ENCODE measurements at places on chromosomes 3 and 15.

GRCh38 chr15:44468709-44469385, 41.4 kb downstream of the CTDSPL2 start:
- no peak for DNase-seq

DNA sequence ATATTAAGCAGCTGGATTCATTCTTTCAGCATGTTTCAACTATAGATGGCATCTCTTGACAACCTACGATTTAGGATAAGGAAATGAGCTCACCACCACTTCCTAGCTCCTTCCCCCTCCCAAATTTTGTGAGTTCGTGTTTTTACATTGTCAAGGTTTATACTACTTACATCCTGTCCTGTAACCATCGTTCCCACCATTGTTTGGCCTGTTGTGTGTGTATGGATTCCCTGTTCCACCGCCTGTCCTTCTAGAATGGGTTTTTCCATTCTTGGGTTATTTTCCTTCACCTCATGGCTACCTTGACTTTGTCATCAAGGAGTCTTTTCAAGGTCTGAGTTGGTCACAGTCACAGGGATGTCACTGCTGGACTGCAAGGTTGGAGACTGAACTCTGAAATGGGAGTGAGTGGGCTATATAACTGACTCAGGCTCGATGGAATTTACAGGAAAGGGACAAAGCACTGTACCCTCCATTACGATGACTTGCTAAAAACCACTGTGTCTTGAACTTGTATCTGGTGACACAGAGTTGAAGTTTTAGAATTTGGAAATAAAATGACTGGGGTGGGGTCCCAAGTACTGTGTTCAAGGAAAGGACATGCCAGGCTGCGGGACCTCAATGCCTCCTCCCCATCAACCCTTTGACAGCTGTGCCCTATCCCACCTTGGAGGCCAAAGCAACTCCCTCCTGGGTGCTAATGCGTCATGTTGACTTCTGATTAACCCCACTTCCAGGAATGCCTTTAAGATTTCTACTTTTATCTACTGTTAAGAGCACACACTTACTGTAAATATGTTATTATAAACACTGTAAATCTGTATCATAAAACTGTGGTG, 66.8 kb upstream of the BLM start:
- DNase-seq: no peak

GRCh38 chr15:100016632-100017031, 283.4 kb upstream of the LYSMD4 start:
- no peak for DNase-seq

DNA sequence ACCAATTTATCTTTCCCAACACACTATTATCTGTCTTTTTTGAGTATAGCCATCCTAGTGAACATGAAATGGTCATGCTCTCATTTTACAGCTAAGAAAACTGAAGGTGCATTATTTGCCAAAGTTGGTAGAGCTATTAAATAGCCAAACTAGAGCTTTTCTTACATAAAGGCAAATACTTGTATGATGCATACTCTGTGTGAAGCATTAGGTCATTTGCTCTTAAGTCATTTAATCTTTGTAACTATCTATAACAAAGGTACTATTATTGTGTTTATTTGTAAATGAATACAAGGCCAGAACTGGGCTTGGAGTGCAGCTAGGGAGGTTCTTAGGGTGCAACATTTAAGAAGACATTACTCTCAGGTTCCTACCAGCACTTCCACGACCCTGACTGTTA, 123.7 kb downstream of the THSD4 start:
- no peak for DNase-seq

GRCh38 chr15:42387603-42388002, 28.3 kb downstream of the CAPN3 start:
- no peak for DNase-seq

DNA sequence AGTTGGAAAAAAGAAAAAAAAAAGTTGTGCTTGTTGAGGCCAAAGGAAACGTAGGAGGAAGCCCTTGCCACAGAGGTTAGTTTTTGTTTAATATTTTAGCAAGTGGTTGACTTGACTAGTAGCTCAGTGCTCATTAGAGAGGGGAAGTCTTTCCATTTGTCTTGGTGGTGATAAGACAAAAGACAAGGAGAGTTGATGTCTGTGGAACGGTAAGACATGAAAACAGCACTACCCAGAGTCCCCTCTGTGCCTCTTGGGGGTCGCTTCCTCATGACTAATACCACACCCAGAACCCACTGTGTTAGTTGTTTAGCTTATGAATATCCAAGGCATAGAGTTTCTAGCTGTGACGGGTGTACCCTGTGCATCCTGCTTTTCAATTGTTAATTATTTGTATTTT, 211.4 kb downstream of the ITPR1 start:
- no peak for DNase-seq

GRCh38 chr15:94234300-94234699, 2.9 kb downstream of the MCTP2 start:
- no peak for DNase-seq

DNA sequence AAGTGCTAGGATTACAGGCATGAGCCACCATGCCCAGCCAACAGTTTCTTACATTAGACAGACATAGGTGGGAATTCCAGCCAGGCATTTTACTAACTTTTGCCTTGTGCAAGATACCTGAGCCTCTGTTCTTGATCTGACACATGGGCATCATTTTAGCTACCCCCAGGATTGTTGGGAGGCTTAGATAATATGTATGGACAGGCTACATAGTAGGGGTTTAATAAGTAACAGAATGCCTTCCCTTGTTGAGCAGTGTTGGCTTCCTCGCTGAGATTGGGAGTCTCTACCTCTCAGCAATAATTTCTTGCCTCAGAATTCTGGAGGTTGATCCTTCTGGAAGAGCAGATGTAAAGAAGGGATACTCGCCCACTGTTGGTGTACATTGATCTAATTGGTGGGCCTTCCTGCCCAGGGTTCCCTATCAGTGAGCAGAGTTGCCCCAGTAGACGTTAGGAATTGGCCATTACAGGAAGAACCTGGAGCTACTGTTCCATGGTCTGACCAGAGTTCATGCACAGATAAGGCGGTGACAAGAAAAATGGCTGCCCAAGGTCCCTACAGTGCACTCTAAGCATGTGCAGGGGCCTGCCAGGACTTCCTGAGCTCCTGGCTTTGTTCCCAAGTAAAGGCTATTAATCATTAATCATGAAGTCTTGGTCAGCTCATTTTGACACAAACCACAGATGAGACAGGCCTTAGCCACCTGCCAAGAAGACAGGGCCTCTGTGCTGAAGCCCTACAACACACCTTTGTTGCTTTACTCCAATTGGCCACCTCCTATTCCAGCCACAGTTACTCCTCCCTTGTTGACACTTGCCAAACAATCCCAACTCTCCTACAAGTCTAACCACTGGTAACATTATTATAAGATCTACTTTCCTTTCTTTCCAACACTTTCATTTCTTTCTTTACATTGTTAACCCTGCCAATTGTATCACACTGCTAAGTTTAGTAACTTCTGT, 5.0 kb upstream of the IL17RE start:
- DNase-seq: no peak
